NCI-H1417 treated with DMSO at 0.1 percent for 48 hours (cell line): ENCODE measurements at places on chromosomes 12 and 14.
A peak's percentile ranks its signal among the peaks of the same experiment; 100 is the strongest.

- peak; percentile 57 for DNase-seq
These were observed 284.7 kb upstream of the PWP1 start for GRCh38 chr12:107400686-107401447.

DNA sequence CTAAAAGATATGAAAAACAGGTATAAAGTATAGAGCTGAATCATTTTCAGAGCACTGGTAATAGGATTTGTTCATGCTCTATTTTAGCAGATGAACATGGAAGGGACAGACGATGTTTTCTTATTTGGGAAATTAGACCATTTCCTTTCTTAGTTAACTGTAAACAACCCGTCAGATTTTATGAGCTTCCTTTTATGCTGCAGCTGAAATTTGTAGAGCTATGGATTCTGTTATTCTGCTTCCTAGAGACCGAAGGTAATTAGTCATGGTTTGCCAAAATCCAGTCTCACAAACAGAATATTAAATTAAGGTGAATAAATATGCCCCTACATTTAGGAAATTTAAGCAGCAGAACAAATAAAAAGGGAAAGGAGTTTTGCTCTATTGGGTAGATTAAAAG, 180.2 kb upstream of the SYT1 start:
- no peak for DNase-seq

- no peak for DNase-seq
These were observed 523 bp downstream of the WSB2 start for GRCh38 chr12:118060301-118061010.

DNA sequence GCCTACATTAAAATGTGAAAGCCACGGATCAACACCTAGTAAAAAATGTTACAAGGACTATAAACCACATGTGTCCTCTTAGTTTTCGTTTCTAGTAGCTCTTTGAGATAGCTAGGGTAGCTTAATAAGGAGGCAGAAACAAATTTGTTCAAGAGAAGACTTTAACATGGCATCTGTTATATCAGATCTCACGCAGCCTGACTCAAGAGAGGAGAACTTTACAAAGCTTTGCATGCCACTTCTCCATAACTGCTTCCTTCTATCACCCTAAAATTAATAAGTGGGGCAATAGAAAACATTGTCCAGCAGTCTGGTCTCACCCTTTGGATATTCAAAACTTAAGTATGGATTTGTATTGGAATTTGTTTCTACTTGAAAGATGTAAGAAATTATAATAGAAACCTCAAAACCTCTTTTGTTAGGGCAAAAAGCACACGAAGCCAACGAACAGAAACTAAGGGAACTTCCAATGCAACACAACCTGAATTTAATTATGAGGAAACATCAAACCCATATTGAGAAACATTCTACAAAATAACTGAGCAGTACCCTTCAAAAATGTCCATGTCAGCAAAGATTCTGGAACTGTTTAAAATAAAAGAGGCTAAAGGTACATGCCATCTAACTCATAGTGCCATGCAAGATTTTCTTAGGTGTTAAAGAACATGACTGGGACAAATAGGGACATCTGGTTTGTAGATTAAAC, 194.8 kb downstream of the LRIG3 start:
- DNase-seq = no peak

DNA sequence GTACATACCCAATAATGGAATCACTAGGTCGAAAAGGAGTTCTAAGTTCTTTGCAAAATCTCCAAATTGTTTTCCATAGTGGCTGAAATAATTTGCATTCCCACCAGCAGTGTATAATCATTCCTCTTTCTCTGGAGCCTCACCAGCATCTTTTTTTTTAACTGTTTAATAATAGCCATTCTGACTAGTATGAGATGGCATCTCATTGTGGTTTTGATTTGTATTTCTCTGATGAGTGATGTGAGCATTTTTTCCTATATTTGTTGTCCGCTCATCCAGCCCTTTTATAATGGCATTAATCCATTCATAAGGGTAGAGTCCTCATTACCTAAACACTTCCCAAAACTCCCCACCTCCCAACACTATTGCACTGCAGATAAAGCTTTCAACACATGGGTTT, 278.3 kb downstream of the SEC23A start:
- DNase-seq = no peak

DNA sequence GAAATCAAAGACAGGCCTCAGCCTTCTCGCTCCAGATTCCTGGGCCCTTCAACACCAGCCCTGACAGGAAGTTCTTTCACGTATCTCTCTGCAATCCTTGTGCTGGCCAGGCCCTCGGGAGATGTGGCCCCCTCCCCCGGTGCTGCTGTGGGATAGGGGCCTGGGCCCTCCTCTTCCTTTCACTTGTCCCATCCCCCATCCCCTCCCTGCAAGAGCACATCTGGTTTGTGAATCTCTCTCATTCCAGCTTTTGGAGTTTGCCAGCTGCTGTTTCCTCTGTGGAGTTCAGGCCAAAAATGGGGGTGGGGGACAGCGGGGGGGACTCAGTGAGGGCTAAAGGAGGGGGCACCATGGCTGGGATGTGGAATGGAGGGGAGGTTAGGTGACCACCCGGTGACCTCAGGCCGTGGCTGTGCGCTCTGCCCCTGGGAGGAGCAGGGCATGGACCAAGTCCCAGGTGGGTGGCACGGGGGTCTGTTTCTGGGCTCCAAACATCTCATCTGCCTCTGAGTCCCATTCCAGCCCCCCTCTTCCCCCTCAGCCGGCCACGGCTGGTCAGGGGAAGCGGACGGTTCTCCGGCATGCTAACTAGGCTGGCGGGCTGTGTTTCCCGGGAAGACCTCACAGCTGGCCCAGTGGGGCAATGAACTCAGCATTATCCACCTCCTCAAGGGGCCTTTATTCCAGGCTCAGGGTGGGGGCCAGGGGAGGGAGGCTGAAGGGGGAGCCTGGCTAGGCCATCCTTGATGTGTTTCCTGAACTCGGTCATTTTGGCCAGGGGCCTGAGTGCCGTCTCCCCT, 7.4 kb downstream of the LRP1 start:
- DNase-seq = no peak

- DNase-seq = no peak
These were observed 52.8 kb downstream of the FOS start for GRCh38 chr14:75331471-75331870.

GRCh38 chr14:72715215-72715849, 178.6 kb downstream of the DPF3 start:
- DNase-seq = no peak

DNA sequence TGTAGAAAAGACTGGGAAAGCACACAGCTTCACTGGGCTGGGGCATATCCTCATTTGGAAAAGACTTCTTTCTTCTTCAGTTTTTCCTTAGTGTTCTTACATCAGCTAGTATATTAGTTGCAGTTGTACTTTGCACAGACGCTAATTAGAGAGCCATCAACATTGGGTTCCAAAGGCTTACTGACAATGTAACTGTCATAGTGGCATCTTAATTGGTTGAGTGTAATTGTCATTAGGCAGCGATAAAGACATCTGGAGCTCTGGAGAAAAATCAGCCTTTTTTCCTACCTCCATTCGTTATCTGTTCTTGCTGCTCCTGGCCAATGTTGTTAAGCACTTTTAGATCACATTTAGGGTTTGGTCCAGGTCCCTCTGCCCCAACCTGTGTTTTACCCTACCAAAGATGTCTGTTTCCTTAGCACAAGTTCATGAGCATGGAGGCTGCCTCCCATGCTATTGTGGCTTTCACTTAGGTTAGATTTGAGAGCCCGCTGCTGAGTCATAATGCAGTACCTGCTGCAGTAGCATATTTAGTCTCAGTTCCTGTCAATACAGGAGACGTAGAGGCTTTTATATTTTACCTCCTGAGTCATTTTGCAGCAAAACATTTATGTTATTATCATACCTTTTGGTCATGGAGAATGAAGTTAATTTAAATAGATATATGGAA, 49.2 kb downstream of the FBXW8 start:
- no peak for DNase-seq

DNA sequence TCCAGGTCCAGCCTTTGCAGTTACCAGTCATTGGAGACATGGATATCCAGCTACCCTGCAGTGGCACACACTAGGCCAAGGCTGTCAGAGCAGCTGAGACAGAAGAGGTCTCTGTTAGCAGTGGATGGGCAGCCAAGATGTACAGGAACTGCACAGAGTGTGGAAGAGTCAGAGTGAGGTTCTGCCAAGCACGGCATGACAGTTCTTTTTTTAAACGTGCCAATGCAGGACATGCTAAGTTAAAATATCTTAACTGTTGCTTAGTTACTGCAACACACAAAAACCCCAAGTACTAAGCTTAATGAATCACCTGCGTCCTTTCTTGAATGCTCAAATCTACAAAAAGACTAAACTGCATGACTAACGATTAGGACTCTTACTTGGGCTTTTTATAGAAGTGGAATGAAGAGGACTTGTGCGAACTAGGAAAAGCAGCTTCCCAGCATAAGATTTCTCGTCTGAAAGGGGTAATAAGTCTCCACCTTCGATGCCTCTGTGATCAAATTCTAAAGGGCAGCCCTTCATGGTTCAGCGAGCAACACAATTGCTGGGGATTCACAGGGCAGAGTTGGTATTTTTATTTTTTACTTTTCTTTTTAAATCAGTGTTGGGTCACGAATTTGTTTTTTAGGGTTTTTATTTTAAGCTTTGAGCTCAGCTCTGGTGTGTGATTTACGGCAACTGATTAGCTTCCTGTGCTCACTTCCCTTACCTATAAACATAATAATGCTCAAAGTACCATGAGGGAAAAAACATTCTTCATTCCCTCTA, 20.6 kb downstream of the MAPK1IP1L start:
- DNase-seq = no peak

- peak; percentile 47 for DNase-seq
These were observed 73.9 kb downstream of the SLC2A13 start for GRCh38 chr12:40031965-40032364.

DNA sequence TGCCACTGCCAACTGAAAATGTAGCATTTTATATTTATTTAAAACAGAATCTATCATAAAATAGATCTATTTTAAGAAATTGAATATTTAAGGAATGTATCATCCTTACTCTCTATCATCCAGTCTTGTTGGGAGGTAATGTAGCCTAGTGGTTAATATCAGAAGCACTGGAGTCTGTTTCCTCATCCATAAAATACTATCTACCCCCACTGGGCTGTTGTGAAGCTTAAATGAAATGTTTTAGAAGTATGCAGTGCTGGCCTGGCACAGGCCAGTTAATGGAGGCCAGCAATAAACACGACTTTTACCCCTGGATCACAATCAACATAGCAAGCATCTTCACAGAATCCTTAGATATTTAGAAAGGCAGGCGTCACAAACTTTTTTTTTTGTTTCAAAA, 188.0 kb downstream of the CAND1 start:
- DNase-seq = no peak

GRCh38 chr14:102262929-102263462, 42.0 kb downstream of the MOK start:
- DNase-seq = no peak
